ENCODE measurements at places on chromosomes 13 and 19. TPM values are rescaled to one million over a fixed set of nuclear protein-coding genes. Genes with fewer than 3 reads are reported as not detected.

Gene C13orf46
- total RNA-seq: 0.10 TPM

Gene TPTE2
- not detected for total RNA-seq

GRCh38 chr19:16067205-16067938 is 8.9 kb upstream of the TPM4 start:
- peak; percentile 93 for DNase-seq

GRCh38 chr13:84951128-84951527 is 848.1 kb downstream of the SLITRK6 start:
- DNase-seq: peak; percentile 3

DNA sequence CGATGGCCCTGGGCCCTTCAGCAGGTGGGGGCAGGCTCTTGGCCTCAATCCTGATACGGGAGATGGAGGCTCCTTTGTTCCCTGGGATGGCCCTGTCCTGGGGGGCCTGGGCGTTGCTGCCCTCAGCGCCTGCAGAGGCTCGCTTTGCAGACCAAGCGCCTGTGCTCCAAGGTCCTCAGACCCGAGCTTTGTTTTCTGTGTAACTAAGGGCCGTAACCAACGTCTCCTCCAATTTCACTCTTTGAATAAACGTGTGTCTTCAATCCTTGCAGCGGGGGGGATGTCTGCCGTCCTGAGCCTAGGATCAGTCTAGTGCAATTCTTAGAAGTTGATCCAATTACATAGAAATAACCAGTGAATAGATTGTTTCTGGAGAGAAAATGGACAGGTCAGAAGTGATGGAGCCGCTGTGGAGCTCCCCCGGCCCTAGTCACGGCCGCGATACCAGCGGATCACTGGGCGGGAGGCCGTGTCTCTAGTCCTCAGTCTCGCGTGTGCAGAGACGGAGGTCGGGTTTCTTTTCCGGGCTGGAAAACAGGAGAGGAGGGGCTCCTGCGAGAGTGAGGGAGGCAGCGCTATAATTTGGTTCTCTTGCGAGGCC is 5.3 kb downstream of the PTBP1 start:
- no peak for DNase-seq

DNA sequence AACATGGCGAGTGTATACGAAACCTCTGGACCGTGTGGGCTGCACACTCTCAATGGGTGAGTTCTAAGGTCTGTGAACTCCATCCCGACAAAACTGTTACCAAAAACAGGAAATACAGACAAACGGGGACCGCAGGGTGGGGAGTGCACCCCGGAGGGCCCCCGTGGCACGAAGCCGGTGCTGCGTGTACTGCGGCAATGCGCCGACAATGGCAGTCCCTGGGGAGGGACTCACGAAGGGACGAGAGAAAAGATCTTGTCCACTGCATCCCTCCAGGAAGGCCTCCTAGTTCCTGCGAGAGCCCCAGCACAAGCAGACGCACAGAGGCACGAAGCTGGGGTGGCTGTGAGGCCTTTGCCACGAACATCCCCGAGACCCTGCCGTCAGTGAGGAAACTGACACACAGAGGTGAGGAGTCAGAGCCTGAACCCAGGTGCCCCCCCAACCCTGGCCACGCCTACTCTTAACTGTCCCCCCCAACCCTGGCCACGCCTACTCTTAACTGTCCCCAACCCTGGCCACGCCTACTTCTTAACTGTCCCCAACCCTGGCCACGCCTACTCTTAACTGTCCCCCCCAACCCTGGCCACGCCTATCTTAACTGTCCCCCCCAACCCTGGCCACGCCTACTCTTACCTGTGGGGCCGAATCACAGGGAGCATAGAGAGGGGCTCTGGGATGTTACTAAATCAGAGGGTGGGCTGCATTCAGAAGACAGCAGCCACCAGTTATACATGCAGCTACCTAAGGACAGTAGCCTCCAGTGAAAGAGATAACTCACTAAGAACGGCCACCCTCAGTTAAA is 4.2 kb downstream of the MED16 start:
- DNase-seq: no peak

Gene SPTBN4
- 0.67 TPM for total RNA-seq

GRCh38 chr13:67935626-67936025 is 705.5 kb upstream of the PCDH9 start:
- DNase-seq: no peak

- no peak for DNase-seq
Measured at GRCh38 chr13:28412981-28413380, 81.9 kb downstream of the FLT1 start.

DNA sequence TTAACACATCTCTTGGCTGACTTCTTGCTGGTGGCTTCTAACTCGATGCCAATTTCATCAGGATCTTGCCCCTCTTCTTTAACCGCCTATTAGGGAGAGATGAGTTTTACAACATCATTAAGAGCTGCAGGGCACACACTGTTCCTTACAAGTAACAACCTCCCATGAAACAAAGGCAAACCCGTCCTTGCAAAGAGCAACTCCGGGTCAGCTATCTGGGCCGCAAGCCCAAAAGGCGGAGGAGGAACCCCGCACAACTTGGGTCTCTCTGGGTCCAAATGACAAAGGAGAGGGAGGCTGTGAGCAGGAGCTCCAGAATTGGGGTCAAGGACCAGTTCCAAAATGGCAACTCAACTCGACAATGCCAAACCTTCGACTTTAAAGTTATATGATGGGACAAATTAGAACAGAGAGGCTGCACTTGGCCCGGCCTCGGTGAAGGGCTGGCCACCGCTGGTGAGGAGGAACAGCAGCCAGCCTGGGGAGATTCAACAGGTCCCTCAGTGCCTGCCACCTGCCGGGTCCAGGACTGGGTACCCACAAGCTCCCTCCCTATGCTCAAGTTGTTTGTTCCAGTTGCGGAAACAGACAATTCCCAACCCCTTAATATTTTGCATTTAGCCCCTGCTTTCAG is 1.1 kb downstream of the SAFB2 start:
- no peak for DNase-seq

- no peak for DNase-seq
Measured at GRCh38 chr13:106159295-106160195, 375.9 kb downstream of the EFNB2 start.

Gene KIR3DL1
- total RNA-seq: not detected

DNA sequence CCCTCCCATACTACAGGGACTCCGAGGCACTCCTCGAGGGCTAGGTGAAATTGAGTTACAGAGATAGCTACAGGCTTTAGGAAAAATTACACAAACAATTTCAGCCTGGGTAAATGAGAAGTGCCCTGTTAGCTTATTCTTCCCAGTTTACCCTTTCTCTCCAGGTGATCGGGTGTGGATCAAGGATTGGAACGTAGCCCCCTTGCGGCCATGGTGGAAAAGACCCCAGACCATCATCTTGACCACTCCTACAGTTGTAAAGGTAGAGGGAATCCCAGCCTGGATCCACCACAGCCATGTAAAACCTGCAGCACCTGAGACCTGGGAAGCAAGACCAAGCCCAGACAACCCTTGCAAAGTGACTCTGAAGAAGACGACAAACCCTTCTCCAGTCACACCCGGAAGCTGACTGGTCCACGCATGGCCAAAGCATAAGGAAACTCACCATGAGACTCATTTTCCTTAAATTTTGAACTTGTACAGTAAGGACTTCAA is 600.6 kb downstream of the UQCRFS1 start:
- no peak for DNase-seq

DNA sequence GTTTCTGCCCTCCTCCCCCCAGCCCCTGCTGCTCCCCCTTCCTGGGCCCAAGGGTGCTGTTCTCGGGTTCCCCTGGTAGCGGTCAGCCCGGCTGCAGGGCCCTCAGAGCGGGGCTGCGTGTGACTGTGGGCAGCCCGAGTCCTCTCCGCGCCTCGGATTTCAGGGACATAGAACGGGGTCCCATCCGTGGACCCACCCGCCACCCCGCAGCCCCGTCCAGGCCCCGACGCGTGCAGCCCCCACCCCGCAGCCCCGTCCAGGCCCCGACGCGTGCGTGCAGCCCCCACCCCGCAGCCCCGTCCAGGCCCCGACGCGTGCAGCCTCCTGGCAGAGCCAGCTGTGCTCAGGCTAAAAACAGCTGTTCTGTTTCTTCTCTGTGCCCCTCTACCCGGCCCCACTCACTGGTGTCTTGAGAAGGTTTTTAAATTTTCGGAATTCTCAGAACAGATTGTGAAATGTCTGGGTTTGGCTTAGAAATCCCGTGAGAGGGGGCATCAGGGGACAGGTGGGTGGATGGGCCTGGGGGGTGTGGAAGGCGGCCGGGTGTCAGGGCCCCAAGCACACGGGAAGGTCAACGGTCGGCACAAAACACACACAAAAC is 5.5 kb upstream of the PRTN3 start:
- no peak for DNase-seq

Gene ZNF571
- total RNA-seq: 4.4 TPM

DNA sequence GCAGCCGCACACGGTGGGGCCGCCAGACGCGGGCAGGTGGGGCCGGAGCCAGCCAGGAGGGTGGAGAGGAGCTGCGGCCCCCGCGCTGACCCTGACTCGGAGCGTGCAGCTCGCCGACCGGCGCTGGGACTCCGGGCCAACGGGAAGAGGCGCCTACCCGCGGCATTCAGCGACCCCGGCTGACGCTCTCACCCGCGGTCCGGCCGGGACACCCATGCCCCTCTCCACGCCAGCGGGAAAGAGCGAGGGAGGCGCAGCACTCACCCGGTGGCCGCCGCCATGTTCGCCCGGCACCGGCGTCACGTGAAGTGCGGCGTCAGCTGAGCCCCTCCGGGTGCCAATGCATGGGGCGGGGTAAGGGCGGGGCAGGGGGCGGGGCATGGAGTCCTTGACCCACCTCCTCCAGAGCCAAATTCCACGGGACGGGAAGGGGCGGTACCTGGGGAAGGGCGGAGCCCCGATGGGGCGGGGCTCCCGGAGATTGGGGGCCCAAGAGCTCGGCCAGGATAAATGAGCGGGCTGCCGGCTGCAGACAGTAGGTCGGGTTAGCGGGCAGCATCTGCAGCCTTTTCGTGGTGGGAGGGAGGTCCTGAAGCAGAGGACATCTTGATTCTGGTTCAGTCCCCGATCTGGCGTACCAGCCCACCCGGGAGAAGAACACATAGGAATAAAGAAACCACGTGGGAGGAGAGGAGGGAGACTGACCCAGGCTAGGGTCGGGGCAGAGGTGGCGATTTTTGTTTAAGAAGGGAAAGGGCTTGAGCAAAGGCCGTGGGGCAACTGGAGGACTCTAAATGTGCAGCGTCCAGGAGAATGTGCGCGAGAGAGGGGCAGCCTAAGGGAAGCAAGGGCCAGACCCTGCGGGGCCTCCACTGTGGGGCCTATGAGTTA is at the start of gene PEPD:
TSS of gene PEPD (minus strand) at position 312 of the 891 bp plus-strand sequence. CDS start at position 281, 31 bp downstream.
- peak; percentile 81 for DNase-seq

Gene TBXA2R
- total RNA-seq: 0.59 TPM

GRCh38 chr19:3576696-3577443 is 4.1 kb downstream of the HMG20B start:
- no peak for DNase-seq

Gene GFY
- not detected for total RNA-seq

DNA sequence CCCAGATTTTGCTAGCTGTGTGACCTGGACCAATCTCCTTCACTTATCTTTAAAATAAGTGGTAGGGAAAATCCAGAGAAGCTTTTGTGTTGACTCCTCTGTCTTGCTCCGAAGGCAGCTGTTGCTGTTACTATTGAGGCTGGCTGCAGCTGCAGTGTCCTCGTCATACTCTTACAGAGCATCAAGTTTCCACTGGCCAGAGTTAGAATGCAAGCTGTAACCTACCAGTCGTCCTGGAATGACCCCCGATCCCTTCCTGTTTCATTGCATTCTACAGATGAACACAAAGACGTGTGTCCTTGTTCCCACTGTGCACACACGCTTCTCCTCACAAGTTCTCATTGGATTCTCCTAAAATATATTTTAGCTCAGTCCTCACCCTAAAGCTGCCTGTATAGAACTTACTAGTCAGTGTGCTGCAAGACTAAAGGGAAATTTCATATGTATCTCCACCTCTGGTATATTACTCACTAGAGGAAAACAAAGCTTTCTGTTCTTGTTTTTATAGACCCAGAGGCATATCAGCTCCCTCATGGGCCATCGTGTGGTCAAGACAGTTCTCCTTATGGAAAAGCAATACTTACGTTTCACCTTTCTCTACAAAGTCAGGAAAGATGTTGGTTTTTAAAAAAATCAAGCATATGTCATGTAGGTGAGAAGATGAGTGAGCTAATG is 589.8 kb downstream of the LMO7 start:
- DNase-seq: peak; percentile 7

DNA sequence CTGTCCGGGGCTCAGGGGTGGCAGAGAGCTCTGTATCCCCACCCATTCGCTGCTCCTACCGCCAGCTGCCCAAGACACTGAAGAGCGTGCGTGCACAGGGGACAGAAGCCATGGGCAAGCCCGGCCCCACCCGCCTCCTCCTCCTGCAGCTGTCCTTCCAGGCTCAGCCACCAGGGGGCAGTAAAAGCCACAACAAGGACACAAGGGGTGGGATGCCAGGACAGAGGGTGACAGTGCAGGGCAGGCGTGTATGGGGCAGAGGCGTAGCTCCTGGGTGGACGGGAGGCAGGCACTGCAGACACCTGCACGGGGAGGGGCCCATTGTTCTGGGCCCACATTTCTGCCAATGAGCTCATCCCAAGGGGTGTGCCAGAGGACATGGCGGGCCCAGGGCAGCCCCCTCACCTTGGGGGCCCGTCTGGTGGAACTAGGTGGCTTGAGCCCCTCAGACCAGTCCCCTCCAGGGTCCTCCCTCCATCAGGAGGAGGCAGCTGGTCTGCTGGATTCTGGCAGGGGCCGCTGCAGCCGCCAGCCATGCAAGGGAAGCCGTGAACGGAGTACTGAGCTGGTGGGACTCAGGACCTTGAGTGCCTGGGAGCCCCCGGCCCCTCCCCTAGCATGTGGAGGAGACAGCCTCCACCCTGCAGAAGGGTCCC is 61.2 kb downstream of the MLLT1 start:
- DNase-seq: peak; percentile 72

- DNase-seq: no peak
Measured at GRCh38 chr13:66805657-66806056, 424.5 kb downstream of the PCDH9 start.

Gene GAPDHS
- not detected for total RNA-seq

Gene ZNF90
- 0.42 TPM for total RNA-seq

- no peak for DNase-seq
Measured at GRCh38 chr13:82358284-82358683, 1524.0 kb downstream of the SLITRK1 start.

DNA sequence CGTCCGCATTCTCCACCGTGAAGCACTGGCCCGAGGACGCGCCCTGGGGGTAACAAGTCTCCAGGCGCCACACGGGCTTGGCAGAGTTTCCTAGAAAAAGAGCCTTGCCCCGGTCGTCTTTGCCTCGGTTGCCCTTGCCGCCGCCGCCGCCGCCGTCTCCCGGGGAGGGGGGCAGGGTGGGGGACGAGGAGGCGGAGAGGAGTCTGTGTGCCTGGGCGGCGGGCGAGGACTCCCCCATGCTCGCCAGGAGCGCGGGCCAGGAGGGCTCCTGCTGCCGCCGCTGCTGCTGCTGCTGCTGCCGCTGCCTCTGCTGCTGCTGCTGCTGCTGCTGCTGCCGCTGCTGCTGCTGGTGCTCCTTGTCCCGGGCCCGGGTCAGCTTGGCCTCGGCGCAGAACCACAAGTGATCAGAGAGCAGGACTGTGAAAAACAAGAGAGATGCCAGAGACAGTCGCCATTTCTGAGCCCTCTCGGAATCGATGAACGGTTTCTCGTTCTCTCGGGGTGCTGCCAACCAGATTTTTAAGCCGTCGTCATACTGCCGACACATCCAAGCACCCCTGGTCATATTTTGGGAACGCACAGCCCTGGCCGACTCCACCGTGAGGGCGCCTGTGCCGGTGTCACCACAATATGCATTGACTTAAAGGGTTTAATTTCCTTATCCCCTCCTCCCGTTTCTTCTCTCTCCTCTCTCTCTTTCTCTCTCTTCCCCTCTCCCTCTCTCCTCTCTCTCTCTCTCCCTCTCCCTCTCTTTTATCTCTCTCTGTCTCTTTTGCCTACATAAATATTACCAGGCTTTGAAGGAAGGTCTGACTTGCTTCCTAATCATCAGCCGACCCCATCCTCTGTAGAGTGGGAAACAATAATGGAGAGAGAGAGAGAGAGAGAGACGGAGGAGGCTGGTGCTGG is 349.1 kb downstream of the LIG4 start:
- DNase-seq: peak; percentile 5
